ENCODE measurements at places on chromosomes 7 and 10.

DNA sequence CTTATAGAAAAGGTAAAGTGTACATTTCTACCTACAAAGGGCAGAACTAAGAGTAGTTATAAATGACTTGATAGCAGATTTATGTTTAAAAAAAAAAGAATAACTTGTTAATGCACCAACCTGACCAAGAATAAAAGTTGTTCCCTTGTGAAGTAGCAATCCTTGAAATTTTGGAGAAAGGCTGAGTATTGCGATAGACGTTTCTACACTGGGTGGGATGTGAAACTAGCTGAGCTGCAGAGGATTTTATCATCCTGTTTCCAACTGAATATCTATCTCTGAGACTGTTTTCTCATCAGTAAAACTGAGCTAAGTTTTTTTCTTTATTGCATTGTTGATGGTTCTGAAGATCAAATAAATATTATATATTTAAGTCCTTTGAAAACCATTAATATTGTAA lies 14.6 kb downstream of the MDFIC start:
- no peak for DNase-seq

GRCh38 chr10:132245056-132245455 lies 58.3 kb downstream of the DPYSL4 start:
- no peak for DNase-seq

- no peak for DNase-seq
Measured at GRCh38 chr7:39133088-39133487, 155.4 kb downstream of the POU6F2 start.

DNA sequence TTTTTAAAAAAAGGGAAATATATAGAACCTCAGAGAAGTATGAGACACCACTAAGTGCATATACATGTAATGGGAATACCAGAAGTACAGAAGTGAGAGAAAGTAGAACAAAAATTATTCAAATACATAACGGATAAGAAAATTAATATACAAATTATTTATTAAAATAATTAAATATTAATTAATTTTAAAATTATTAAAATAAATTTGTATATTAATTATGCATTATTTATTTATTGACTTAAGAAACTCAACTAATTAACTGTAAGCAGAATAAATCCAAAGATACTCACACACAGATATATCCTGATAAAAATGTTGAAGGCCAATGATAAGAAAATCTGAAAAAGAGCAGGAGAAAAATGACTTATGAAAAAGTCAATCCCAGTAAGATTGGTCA lies 1333.5 kb upstream of the CELF2 start:
- no peak for DNase-seq

DNA sequence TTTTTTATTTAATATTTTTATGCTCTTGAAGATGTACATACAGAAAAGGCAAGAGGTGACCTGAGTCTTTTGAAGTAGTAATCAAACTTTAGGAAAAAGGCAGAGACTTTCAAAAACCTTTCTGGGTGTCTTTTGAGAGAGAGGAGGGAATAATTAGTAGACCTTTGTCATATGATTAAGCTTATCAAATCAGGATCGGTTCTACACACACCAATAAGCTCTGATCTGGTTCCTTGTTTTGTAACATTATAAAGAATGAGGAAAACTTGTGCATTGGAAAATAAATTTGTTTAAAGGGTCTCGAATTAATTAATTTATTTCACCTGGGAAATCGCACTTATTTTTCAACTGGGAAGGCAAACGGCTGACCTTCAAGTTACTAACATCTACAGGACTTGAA lies 11.9 kb downstream of the TWIST1 start:
- no peak for DNase-seq

- no peak for DNase-seq
Measured at GRCh38 chr7:42151309-42151708, 85.7 kb downstream of the GLI3 start.

- DNase-seq = no peak
Measured at GRCh38 chr7:132138817-132139216, 437.5 kb downstream of the PLXNA4 start.

DNA sequence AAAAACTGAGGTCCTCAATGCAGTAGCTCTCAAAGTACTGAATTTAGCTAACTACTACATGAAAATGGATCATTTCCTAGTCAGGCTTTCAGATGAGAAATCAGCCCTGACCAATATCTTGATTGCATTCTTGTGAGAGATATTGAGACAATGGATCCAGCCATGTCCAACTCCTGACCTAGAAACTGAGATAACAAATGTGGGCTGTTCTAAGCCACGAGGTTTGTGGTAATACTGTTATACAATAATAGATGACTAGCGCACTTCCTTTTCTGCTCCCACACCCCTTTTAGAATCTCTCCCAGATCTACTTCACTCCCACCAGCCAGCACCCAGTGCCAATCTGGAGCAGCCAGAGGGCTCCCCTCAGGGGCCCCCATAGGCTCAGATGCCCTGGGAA lies 209.3 kb upstream of the KMT2E start:
- no peak for DNase-seq

DNA sequence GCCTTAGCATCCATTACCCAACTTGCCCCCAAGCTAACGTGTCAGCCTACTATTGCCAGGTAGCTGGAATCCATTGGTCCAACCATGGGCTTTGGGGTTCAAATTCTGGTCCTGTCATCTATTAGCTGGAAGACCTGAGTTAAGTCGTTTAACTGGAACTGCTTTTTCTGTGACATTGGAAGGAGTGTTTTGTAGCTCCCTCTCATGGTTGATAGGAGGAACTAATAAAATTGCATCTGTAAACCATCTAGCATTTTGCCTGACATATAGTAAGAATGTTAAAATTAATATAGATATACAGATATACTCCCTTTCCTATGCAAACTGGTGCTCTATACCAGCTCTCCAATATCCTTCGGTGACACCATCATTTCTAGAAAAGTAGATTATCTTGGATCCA lies 23.8 kb upstream of the SLF2 start:
- DNase-seq = no peak

GRCh38 chr7:143953421-143953820 lies 1.2 kb upstream of the OR2F1 start:
- no peak for DNase-seq

- DNase-seq = no peak
Measured at GRCh38 chr7:29208410-29209250, 14.1 kb downstream of the CHN2 start.

DNA sequence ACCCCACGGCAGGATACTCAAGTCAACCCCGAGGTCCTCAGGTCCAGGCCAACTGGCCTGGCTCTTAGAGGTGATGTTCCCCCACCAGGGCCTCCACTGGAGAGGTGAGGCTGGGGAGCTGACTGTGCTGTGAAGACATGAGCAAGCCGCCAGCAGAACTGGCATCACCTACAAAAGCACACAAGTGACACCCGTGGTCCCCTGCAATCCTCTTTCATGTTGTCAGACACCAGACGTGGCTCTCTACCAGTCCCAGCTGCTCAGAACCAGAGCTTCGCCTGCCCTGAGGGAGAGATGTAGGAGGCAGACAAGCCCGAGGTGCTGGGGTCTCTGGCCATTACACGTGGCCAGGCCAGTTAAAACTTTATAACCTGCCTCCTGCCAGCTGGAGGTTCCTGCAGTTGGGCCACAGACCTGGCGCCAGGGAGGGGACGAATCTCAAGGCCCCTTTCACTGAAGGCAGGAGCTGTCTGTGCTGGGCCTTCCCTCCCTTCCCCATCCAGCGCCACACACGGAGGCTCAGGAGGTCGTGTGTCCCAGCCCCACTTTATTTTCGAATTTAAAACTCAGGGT lies 2.2 kb downstream of the COMTD1 start:
- DNase-seq = no peak

- no peak for DNase-seq
Measured at GRCh38 chr10:122995936-122996335, 12.7 kb downstream of the IKZF5 start.

DNA sequence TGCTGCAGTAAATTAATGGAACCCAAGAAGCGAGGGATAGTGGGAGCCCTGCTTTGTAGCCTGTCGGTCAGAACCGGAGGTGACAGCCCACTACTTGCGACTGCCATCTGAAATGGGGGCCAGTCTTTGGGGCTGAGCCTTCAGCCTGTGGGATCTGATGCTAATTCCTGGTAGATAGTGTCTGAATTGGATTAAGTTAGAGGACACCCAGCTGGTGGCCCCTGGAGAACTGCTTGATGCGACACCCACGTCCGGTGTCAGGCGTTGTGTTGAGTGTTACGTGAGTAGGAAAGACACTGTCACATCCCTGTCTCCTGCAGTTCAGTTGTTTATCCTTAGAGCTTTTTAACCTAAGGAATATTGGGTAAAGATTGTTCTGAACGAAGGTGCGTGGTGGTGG lies 5.0 kb downstream of the EIF3B start:
- DNase-seq = no peak

- no peak for DNase-seq
Measured at GRCh38 chr7:159040146-159040545, 104.5 kb downstream of the VIPR2 start.

- DNase-seq = no peak
Measured at GRCh38 chr7:99219185-99219767, 11.4 kb upstream of the KPNA7 start.

GRCh38 chr7:106781828-106782544 lies 83.1 kb upstream of the PIK3CG start:
- DNase-seq = no peak

GRCh38 chr7:151700586-151701165 lies 176.2 kb downstream of the PRKAG2 start:
- no peak for DNase-seq

DNA sequence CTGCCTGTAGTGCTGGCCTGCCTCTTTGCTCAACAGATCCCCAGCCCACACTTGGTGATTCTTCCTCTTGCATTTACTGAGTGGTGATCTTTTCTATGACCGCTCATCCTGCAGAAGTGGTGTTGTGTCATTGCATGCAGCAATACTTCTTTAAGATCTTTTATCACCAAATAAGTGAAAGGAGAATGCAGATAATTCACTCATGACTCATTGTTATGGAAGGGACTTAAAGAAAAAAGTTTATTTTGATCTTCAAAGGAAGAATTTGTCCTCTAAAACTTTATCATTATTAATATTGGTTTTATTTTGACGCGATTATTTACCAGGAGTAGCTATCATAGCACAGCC lies 489.1 kb upstream of the CELF2 start:
- DNase-seq = no peak

- no peak for DNase-seq
Measured at GRCh38 chr10:32125023-32125422, 68.8 kb upstream of the KIF5B start.

GRCh38 chr7:2782565-2782964 lies 61.5 kb downstream of the GNA12 start:
- no peak for DNase-seq

GRCh38 chr7:39909526-39909925 lies 40.5 kb upstream of the CDK13 start:
- no peak for DNase-seq

DNA sequence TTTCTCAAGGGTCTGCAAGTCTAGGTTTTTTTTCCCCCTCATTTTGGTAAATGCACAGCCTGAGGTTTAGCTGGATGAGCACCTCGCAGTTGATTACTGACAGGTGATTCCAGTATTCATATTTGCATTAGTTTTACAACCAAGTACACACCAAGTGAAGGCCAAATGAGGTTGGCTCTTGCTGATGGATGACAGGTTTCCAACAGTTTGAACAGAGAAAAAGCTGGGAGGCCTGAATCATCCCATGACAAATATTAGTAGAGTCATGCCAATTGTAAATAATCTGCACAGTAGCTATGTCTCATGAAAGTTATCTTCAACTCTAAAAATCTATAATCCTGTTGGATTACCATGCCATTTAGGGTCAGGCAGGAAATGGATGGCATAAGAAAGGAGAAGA lies 399.8 kb downstream of the HTR7 start:
- no peak for DNase-seq

GRCh38 chr7:17307558-17307957 lies 9.1 kb downstream of the AHR start:
- DNase-seq = no peak
